ENCODE measurements at places on chromosomes 2 and 18.

GRCh38 chr18:79926715-79927606, 24.5 kb downstream of the SLC66A2 start:
- DNase-seq, result peak; percentile 45

DNA sequence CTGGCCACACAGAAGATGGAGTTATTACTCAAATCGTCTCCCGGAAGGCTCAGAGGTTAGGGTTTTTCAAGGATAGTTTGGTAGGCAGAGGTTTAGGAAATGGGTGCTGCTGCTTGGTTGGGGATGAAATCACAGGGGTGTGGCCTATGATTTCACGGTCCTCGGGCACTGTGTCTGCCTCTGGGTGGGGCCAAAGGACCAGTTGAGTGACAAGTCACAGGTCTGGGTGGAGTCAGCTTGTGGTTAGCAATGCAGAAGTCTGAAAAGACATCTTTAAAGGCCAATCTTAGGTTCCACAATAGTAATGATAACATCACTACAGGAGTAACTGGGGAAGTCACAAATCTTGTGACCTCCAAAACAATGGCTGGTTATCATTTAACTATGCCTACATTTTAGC, 387.8 kb downstream of the ZNF521 start:
- DNase-seq, result no peak

DNA sequence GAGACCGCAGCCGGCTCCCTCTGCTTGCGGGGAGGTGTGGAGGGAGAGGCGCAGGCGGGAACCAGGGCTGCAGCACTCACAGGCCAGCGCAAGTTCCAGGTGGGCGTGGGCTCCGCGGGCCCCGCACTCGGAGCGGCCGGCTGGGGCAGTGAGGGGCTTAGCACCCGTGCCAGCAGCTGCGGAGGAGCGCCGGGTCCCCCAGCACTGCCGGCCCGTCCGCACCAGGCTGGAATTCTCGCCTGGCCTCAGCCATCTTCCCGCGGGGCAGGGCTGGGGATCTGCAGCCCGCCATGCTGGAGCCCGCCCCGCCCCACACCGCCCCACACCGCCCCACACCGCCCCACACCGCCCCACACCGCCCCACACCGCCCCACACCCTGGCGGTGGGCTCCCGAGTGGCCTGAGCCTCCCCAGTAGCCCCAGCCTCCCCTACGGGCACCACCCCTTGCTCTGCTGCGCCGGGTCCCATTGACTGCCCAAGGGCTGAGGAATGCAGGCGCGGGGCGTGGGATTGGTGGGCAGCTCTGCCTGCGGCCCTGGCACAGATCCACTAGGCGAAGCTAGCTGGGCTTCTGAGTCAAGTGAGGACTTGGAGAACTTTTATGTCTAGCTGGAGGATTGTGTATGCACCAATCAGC, 123.9 kb upstream of the MGAT5 start:
- DNase-seq, result no peak

GRCh38 chr18:31664101-31664500, 20.3 kb downstream of the B4GALT6 start:
- no peak for DNase-seq

GRCh38 chr2:24343225-24343882, 17.0 kb downstream of the ITSN2 start:
- no peak for DNase-seq

DNA sequence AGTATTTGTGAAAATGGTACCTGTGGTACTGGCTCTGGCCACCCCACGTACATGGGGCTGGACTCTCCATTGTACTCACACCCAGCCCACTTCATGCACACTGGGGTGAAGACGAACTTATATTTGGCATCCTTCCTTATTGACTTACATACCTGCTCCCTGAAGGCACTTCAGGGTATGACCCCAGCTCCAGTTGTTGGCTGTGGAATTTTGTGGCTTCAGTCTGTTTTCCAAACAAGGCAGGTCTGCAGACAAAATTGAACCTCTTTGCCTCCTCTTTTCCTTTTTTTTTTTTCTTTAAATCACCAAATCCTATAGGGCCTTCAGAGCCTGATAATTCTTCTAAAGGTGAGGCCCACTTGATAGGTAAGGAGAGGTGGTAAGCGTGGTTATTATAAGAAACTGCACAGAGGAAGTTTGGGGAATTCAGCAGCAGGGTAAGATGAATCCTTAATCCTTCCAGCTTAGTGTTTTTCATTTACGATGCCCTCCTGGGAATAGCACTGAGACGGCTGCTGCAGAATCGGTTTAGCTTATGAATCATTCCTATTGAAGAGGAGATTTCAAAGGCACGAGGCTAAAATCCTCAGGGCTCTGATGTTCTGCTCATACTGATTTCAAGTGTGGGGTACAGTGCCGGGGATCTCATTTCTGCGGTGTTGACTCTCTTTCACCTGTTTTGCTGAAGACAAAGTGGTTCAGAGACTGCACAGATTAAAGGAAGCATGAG, 55.2 kb downstream of the KIF5C start:
- peak; percentile 11 for DNase-seq

- no peak for DNase-seq
Measured at GRCh38 chr2:146193619-146194018, 1651.2 kb upstream of the ACVR2A start.

- DNase-seq, result no peak
Measured at GRCh38 chr2:86420913-86421312, 20.3 kb upstream of the KDM3A start.

GRCh38 chr18:28575123-28575522, 398.2 kb upstream of the CDH2 start:
- DNase-seq, result no peak

- peak; percentile 8 for DNase-seq
Measured at GRCh38 chr2:153476816-153477635, 1.5 kb downstream of the RPRM start.

DNA sequence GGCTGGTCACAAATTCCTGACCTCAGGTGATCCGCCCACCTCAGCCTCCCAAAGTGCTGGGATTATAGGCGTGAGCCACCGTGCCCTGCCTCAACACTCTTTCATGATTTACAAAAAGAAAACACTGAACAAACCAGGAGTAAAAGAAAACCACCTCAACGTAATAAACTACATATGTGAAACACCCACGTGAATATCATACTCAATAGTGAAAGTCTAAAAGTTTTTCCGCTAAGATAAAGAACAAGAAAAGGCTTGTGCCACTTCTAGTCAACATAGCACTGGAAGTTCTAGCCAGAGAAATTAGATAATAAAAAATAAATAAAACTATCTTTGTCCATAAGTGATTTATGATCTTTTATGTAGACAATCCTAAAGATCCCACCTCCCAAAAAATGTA, 68.5 kb downstream of the ROCK2 start:
- DNase-seq, result no peak

DNA sequence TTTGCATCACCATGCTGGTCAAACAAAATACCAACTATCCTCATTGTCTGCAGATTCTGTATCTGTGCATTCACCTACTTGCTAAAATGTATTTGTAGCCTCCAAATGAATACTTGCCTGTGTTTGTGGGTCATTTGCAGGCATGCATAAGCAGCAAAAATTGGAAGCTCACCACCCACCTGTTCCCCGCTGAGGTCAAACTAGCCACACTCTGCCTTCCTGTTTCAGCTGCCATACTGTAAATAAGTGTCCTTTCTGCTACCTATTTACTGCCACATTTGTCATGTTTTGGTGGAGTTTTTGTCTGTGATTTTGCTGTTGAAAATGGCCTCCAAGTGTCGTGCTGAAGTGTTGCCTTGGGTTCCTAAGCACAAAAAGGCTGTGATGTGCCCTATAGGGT, 50.0 kb upstream of the ACMSD start:
- no peak for DNase-seq

DNA sequence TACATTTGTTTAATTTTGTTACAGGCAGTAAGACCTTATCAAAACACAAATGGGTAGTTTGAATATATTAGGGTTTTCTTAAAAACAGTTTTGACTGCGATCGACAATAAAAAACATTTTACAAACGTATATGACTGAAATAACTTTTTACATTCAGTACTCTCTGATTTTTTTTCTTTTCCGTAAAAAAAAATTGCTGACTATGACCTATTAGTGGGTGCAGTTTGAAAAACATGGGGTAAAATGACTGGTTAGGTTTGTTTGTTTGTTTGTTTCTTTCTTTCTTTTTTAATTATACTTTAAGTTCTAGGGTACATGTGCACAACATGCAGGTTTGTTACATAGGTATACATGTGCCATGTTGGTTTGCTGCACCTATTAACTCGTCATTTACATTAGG, 36.9 kb downstream of the EPC2 start:
- DNase-seq, result no peak

DNA sequence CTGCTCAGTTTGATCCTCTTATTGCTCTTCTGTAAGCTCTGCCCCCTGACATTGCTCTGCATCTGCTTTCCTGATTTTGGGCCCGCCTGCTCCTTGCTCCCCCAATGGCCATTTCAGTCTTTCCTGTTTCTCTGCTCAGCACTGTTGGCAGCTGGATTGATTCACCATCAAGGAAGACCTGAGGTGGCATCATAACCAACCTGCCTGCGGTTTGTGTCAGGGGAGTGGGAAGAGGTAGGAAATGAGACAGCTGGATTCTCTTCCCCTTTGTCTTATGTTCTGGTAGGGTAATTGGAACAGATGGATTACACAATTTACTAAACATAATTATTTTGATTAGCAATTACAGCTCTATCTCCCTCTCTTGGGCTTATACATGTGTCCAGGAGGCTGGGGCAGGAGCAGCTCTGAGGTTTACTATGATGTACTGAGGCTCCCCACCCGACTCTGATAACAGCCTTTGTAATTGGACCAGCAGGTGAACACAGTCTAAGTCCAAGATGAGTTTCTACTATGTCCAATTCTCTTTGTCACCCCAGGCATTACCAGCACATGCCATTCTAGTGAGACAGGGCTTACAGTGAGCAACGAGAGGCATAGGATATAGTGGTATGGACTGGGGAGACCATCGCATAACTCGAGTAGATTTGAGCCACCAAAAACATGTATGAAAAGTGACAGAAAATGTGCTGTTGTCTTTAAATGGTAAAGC, 151.8 kb upstream of the MMADHC start:
- no peak for DNase-seq

- no peak for DNase-seq
Measured at GRCh38 chr2:207216457-207216856, 50.7 kb upstream of the KLF7 start.

DNA sequence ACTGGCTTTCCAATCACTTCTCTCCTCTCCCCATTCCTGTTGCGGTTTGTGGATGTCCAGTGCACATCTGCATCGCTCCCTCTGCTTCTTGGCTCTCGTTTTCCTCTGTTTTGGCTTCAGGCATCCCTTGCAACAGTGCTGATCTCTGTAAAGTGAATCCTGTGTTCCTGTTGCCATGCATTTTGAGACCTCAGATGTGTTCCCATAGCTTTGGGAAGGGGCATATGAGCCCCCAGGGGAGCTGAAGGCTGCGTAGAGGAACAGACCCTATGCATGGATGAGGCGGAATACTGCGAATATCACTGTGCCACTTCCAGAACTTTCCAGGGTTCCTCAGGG, 168.4 kb upstream of the HAAO start:
- DNase-seq, result no peak

GRCh38 chr18:12428923-12429322, 21.2 kb downstream of the PRELID3A start:
- no peak for DNase-seq

GRCh38 chr2:195575879-195576401, 81.1 kb upstream of the SLC39A10 start:
- DNase-seq, result no peak

DNA sequence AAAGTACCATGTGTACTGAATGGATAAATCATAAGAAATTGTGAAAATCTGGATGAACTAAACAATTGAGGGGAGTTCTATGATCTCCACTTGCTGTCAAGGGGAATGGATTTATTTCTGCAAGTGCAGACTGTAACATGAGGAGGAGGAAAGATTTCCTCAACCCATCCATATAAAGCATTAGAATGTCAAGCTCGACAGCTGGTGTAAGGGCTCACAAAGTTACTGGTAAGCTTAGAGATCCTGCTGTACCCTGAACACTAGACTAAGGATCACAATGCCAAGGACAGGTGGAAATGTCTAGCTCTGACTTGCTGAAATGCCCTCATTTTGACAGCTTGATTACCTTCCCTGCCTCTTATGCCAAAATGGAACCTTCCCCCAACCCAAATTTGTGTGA, 125.3 kb downstream of the TCF4 start:
- DNase-seq, result no peak

- DNase-seq, result no peak
Measured at GRCh38 chr2:104745846-104746245, 108.1 kb upstream of the POU3F3 start.

GRCh38 chr2:198478361-198478760, 674.0 kb downstream of the PLCL1 start:
- DNase-seq, result no peak

- DNase-seq, result no peak
Measured at GRCh38 chr18:12791610-12792009, 88.8 kb downstream of the PSMG2 start.

GRCh38 chr18:24659827-24660720, 199.6 kb downstream of the HRH4 start:
- peak; percentile 68 for DNase-seq

DNA sequence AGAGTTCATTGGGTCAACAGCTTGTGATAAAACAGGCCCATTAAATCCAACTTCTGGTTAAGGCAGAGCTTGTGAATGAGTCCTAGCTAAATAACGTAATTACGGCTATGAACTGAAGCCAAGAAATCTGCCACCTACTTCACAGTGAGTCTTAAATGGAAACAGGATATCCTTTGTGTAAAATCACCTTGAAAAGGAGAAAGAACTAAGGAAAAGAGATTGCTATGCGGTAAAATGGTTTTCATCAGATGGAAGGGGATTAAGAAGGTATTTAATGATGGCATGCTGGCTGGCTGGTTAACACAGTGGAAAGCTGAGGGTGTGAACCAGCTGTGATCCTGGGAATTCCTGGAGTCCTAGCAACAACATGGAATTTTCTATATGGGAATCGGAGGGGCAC, 156.6 kb downstream of the DOK6 start:
- peak; percentile 13 for DNase-seq

DNA sequence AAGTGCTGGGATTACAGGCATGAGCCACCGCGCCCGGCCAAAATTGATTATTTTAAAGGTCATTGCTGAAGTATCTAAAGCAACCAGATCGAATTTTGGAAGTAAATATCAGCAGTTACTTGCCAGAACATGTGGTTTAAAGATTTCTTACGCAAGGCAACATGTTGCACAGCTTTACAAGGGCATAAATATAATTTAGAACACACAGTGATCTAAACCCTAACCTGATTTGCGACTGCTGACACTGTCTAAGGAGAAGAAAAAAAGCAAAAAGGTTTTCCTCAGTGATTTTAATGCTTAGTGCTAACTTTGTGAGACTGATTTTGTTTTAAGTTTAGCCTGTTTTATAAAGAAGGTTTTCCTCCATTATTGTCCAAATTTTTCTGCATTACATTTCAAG, 569.9 kb upstream of the LINC00305 start:
- no peak for DNase-seq

DNA sequence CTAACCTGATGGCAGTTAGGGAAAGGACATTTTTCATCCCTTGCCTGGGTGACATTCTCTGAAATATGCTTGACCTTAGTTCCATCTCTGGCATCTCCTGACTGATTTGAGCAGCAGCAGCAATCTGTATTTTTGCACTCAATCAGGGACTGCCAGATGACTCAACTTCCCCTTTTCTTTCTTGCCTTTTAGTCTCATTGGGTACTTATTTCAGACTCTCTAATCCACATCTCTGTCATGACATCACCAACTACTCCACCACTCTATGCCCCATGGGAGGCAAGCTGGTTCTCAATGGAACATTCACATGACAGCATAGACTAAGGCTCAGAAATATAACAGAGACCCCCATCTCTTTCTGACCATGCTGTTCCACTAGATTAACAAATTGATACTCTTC, 254.2 kb downstream of the RIT2 start:
- DNase-seq, result no peak
